ENCODE measurements at places on chromosomes 1 and 21.

DNA sequence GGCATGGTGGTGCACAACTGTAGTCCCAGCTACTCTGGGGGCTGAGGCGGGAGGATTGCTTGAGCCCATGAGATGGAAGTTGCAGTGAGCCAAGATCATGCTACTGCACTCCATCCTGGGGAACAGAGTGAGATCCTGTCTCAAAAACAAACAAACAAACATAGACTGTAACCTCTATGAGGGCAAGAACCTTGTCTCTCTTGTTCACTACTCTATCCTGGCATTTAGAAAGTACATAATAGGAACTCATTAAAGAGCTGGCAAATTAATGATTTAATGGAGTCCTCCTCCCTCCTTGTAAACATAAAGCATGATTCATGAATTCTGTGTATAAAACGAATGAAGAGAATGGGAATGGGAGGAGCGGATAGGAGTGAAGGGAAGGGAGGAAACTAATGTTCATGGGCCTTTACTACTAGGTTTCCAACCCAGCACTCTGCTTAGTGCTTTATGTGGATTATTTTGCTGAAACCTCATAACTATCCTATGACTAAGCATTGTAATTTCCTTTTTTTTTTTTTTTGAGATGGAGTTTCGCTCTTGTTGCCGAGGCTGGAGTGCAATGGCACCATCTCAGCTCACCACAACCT lies 8.6 kb downstream of the LMOD1 start:
- no peak for DNase-seq

- DNase-seq: no peak
Measured at GRCh38 chr1:26237230-26237966, 3.4 kb downstream of the CEP85 start.

DNA sequence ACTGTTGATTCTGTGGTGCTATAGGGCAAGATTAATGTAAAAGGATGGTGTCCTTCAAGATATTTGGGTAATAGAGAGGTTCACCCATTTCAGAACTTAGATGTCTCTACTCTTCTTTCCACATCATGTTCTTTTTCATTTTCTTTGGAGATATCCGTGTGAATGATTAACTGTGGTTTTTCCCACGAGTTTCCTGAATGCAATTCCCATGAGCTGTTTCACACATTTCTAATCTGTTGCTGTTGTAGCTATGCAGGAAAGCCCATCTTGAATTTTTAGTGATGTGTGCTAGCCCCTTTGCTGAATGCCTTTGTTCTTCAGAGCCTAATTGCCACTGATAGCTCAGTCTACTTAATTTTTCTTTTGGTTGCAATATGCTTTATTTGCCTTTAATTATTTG lies 27.6 kb downstream of the SNX27 start:
- DNase-seq: no peak

GRCh38 chr1:41454406-41454805 lies 30.1 kb downstream of the EDN2 start:
- DNase-seq: peak; percentile 64

- DNase-seq: no peak
Measured at GRCh38 chr1:53114090-53114489, 28.3 kb downstream of the SLC1A7 start.

DNA sequence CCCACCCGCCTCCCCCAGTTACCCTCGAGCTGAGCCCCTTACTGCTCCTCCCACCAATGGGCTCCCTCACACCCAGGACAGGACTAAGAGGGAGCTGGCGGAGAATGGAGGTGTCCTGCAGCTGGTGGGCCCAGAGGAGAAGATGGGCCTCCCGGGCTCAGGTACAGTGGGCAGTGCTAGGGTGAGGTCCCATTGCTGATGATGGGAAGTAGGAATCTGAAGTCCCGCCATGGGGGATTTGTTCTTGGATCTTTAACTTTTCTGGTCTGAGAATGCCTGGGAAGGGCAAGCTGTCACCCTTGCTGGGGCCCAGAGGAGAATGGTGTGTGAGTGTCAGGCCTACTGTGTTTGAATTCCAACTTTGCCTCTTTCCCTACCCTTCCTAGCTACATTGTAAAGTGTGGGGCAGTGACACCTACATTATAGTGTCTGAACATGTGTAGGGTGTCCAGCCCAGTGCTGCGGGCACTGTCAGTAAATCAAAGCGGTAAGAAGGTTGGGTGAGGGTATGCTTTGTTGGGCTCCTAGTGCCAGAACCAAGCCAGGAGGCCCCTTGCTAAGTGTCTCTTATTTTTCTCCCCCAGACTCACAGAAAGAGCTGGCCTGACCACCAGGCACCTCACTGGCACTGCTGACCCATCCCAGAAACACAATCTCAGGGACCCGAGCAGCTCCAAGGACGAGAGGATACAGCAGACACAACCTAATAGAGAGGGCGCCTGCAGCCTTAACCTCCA lies 44.7 kb downstream of the YARS1 start:
- DNase-seq: no peak

DNA sequence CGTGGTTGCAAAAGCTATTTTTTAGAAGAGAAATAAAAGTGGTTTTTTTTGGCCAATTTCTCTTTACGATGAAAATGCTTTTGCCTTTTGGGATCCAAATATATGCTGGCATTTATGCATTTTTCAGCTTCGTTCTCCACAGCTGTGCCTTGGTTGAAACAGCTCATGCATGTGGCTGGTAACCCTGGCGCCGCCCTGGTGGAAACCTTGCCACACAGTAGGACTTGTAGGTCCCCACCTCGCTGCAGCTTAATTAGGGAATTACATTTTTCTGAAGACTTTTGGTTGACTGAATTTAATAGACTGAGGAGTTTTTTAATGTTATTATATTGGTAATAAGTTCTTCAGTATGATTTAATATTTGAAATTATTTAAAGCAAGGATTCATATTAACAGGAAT lies 12.7 kb upstream of the PCP4 start:
- no peak for DNase-seq

DNA sequence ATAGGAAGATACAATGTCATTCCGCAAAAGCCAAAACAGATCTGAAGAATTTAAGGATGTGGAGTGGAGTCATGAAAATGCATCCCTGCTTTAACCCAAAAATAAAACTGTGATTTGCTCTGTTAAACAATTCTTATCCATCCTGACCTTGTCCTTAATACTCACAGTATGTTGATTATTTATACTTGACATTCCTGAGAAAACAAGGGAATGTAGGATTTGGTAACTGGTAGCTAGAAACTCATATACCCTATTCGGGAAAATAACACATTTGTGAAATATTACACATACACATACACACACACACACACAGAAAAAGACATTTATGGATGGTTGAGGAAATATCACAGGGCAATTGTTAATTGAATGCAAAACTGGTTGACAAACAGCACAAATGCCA lies 80.2 kb downstream of the FMN2 start:
- DNase-seq: no peak

- no peak for DNase-seq
Measured at GRCh38 chr1:52952112-52952511, 25.0 kb downstream of the SCP2 start.

DNA sequence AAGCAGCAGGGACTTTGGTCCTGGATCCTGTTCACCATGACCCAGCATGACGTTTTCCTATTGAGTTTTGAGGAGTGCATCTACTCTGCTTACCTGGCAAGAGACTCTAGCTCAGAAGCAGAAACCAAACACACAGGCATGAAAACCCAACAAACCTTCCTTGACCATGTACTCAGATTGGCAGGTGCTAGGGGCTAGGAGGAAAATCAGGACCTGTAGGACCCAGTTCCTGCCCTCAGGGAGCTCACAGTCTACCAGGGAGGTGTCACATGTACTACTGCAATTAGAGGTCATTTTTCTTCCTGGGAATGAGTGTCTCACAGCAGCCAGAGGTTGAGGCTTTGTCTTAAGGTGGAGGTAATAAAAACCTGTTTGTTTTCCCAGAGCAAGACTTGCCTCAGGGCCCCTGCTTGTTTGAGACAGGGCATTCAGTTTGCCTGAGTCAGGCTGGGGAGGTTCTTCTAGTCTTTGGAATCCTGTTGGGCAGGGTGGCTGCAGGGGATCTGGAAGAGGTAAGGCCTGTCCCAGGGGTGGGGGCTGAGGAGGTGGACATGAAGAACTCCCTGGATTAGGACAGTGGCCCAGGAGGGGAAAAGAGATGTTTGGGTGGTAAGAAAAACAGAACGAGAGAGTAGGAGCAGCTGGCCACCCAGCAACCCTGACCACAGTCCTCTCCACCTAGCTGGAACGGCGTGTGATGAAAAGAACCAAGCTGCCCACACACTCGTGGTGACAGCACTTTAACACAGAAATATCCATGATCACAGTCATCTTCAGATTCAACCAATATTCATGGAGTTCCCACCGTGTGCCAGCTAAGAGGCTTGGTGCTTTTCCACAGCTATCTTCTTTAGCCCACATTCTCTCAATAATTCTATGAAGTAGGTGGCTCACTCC lies 30.8 kb downstream of the IER5 start:
- no peak for DNase-seq

DNA sequence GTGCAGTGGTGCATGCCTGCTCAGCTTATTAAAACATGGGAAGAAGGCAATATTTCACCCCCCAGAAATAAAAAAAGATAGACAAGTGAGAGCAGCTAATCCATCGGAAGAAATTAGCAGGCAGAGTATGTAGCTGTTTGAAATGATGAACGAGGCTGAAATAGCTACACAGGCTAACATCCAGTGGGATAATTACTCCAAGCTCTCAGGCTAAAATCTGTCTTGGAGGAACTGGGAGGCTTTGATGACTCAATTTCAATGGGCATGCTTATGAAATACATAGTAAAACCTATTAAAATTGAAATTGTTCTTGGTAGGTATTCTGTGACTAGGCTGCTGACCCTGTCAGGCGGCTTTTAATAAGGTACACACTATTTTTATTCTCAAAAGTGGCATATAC lies 84.1 kb upstream of the RRP15 start:
- DNase-seq: no peak
